T-helper 17 cell (primary cell): ENCODE measurements at places on chromosomes 11 and 22.

- peaks cover 3% of the 10 kb centered on the region for H3K36me3 ChIP-seq
- DNase-seq, result no peak
- peaks cover 62% of the 10 kb centered on the region for H3K27me3 ChIP-seq
- H3K4me3 ChIP-seq, result peak within 1 kb of the TSS; percentile 92
- H3K4me1 ChIP-seq, result peaks cover 27% of the 10 kb centered on the region
Observed at GRCh38 chr11:119422809-119423508, at the start of gene THY1. Gene THY1 (minus strand): TSS chr11:119423172. CDS start chr11:119420905, 2,267 bp downstream.

- no peaks in the 10 kb centered on the region for H3K27me3 ChIP-seq
- peak; percentile 57 for DNase-seq
Observed at GRCh38 chr11:46119352-46120216, 1.7 kb downstream of the PHF21A start.

DNA sequence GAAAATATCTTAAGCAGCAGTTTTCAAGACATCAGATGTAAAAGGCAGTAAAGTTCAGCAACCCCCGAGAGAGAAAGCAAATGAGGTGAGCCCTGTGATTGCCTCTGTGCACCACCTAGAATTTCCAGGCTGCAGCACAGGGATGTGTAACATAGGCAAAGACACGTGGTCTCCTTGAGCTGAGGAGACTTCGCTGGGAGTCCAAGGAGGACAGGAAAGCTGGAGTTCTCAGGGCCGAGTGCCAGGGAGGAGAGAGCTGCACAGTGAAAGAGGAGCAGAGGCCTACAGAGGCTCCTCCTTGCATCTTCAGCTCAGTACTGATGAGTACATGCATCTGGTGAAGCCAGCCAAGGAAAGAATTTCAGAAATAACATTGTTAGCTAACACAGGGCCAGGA lies 17.6 kb upstream of the TOLLIP start:
- no peak overlapping the region for H3K27ac ChIP-seq

GRCh38 chr22:37172266-37173245 lies 15.5 kb downstream of the C1QTNF6 start:
- peaks cover 26% of the 10 kb centered on the region for H3K4me1 ChIP-seq
- no peak for DNase-seq
- peaks cover 24% of the 10 kb centered on the region for H3K27me3 ChIP-seq

DNA sequence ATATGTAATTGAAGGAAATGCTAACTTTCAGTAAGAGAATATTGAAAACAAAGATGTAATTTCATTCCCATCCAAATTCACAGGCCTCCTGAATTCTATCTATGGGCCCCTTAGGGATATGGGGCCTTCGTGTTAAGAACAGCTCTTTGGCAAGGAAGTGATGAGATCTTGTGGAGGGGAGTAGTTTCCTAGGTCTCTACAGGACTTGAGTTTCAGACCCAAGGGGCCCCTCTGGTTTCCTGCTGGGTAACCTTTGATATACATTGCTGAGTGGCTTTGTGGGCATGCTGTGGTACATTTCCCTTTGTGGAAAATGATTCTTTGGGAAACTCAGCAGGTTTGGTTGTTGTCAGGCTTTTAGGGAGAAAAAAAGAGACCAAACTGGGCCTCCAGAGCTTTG lies 6.2 kb downstream of the STIM1 start:
- peak overlapping the region; percentile 91 for H3K4me3 ChIP-seq
- no peaks in the 10 kb centered on the region for H3K36me3 ChIP-seq
- no peak for DNase-seq
- H3K27ac ChIP-seq, result peak overlapping the region; percentile 98
- peaks cover 71% of the 10 kb centered on the region for H3K4me1 ChIP-seq

GRCh38 chr11:13145461-13145860 lies 132.1 kb upstream of the BMAL1 start:
- no peak overlapping the region for H3K4me3 ChIP-seq
- peaks cover 2% of the 10 kb centered on the region for H3K4me1 ChIP-seq
- peaks cover 58% of the 10 kb centered on the region for H3K27me3 ChIP-seq
- H3K27ac ChIP-seq, result no peak overlapping the region
- H3K36me3 ChIP-seq, result no peaks in the 10 kb centered on the region
- DNase-seq, result no peak

- no peaks in the 10 kb centered on the region for H3K36me3 ChIP-seq
- no peak overlapping the region for H3K4me3 ChIP-seq
- no peak for DNase-seq
- no peaks in the 10 kb centered on the region for H3K4me1 ChIP-seq
- H3K27ac ChIP-seq, result no peak overlapping the region
- peaks cover 13% of the 10 kb centered on the region for H3K27me3 ChIP-seq
Observed at GRCh38 chr11:1371836-1372465, 17.8 kb upstream of the BRSK2 start.

DNA sequence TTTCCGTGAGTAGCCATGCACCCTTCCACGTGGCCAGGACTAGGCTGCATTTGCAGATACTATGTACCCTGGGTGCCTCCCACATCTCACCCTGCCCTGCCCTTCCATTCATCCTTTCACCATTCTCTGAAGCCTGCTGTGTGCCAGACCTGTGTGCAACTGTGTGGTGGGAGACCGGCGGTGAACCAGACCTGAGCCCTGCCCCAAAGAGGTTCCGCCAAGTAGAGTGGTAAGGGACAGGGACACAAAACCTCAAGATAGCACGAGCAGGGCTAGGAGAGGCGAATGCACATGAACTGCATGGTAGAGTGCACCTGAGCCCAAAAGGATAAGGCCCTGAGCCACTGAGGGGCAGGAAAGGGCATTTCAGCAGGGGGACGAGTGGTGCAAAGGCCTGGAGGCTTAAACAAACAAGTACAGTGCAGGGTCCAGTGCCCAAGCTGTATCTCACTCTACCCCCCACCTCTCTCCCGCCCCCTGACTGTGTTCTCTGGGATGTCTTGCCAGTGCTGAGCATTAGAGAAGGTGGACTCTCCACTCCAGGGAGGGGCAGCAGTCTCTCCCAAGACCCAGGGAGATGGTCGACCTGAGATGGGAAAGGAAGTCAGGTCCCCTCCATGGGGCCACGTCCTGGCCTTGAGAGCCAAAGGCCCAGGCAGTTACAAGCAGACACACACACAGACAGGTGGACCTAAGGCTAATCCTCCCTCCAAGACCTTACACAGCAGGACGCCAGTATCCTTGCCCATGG lies 14.1 kb upstream of the ARAP1 start:
- no peak for DNase-seq
- H3K36me3 ChIP-seq, result no peaks in the 10 kb centered on the region
- H3K4me3 ChIP-seq, result no peak overlapping the region
- no peak overlapping the region for H3K27ac ChIP-seq
- peaks cover 10% of the 10 kb centered on the region for H3K4me1 ChIP-seq
- H3K27me3 ChIP-seq, result no peaks in the 10 kb centered on the region

DNA sequence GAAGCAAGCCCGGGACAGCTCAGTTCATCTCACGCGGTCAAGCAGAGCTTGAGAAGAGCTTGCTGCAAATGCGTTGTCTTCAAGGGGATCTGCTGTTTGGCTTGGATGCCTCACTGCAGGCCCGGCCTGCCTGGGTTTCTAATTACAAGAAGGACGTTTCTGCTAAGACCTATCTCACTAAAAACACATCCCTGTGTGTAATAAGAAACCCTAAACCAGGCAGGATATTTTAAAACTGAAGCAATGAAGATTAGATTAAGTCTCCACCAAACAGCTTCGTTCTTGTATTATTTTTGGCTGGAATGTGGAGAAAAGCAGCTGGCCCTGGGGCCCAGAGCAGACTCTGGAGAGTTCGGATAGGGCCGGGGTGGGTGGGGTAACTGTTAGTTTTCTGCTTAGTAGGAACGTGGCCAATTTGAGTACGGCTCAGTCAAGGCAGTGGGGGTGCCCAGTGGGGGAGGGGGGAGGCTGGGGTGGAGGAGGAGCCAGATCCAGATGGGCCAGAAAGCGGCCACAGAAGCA lies 6.0 kb downstream of the PKNOX2 start:
- H3K27ac ChIP-seq, result no peak overlapping the region
- no peak for DNase-seq
- H3K4me1 ChIP-seq, result peaks cover 7% of the 10 kb centered on the region
- peaks cover 10% of the 10 kb centered on the region for H3K36me3 ChIP-seq
- peaks cover 90% of the 10 kb centered on the region for H3K27me3 ChIP-seq
- no peak overlapping the region for H3K4me3 ChIP-seq

DNA sequence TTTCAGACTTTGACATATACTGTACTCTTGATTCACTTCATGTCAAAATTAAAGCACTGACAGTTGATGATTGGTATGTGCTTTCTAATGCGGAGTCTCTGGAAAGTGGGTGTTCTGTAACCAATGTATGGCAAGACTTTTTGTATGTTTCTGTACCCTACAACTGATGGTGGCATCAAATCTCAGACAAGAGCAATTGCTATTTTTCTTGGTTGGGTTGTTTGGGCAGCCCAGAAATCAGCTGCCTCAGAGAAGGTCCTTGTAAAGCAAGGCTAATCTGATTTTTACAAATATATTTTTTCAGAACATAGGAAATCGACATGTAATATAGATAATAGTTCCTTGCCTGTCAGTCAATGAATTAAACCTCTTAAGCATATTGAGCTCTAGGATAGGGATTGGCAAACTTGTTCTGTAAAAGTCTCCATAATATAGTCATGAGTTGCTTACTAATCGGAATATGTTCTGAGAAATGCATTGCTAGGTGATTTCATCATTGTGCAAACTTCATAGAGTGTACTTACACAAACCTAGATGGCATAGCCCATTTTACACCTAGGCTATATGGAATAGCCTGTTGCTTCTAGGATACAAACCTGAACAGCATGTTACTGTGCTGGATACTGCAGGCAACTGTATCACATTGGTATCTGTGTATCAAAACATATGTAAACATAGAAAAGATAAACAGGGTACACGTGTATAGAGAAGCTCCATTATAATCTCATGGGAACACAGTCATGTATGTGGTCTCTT lies 10.2 kb upstream of the OOSP4A start:
- DNase-seq, result no peak
- H3K27ac ChIP-seq, result no peak overlapping the region
- peaks cover 13% of the 10 kb centered on the region for H3K27me3 ChIP-seq
- no peaks in the 10 kb centered on the region for H3K36me3 ChIP-seq
- no peaks in the 10 kb centered on the region for H3K4me1 ChIP-seq

DNA sequence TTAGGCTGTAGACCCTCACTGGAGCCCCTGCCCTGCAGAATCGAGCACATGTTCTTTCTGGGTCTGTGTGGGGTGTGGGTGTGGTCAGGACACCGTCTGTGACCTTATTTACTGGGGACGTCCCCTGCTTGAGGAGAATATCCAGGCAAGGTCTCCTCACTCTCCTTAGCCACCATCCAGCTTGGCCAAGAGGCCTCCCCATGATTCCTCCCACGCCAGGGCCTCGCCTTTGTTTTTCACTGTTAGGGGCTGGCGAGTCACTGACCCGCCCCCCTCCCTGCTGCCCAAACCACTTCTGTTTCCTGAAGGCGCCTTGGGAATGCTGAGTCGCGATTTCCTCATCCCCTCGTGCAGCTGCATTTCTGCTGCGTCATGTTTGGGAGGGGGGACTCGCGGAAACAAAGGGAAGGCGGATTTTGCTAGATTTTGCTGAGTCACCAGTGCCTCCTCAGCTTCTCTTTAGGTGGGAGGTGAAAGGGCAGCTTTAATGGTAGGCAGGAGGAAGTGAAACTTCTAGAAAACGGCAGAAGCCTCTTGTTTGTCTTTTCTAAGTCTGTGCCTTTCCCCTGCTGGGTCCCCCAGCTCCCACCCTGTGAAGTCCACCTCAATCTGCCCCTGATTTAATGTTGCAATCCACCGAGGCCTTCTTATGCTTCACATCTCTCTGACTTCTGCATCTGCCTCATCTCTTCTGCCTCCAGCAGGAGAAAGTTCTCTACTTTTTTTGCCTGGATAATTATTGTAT lies 4.0 kb upstream of the HMOX1 start:
- H3K4me1 ChIP-seq, result peaks cover 17% of the 10 kb centered on the region
- no peak overlapping the region for H3K27ac ChIP-seq
- no peaks in the 10 kb centered on the region for H3K36me3 ChIP-seq
- H3K4me3 ChIP-seq, result peak overlapping the region; percentile 74
- no peaks in the 10 kb centered on the region for H3K27me3 ChIP-seq

DNA sequence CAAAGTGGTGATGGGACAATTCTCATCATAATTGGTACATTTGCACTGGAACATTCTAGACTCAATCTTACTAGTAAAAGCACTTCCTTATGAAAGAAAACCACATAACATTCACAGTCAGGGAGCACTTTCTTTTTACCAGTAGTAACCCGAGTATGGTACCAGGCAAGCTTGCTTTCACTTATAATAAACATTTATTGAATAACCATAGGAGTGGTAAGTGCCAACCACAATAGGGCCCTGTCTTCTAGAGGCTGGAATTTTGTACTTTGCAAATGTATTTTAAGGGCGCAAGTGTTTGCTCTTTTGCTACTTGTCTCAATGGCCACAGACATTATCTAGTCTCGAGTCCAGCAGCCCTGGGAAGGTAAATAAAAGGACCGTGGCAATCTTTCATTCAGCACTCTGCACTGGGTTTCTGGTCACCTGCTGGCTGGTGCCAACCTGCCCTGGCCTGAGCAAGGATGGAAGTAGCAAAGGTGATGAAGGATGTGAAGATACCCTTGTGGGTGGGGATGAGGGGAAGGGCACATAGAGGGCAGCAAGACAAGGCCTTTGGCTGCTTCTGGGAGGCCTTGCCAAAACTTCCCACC lies 24.2 kb downstream of the C22orf31 start:
- no peak overlapping the region for H3K27ac ChIP-seq
- no peaks in the 10 kb centered on the region for H3K4me1 ChIP-seq
- no peaks in the 10 kb centered on the region for H3K36me3 ChIP-seq
- DNase-seq, result no peak
- peaks cover 1% of the 10 kb centered on the region for H3K27me3 ChIP-seq

DNA sequence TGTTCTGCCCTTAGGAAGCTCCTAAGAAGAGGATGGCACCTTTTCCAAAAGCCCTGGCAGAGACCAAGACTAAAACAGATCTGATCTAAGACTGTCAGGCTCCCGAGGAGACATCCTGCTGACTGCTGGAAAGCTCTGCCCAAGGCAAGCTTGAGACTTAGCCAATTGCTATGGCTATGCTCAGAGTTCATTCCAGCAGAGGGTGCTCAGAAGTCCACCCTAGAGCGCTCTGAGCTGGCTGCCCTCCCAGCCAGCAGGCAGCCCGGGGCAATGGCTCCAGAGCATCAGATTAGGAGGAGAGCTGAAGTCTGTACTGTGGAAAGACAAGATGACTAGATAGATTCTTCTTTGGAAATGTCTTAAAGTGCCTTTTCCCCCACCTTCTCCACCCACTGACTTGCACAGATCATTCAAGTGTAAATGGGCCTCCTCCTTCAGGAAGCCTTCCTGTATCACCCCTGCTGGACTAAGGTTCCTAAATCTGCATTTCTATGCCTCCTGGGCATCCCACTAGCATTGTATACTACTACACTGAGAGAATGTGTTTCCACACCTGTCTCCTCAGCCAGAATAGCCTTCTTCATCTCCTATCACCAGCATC lies 23.4 kb downstream of the LRRC55 start:
- H3K27me3 ChIP-seq, result peaks cover 54% of the 10 kb centered on the region
- H3K36me3 ChIP-seq, result peaks cover 3% of the 10 kb centered on the region
- H3K4me1 ChIP-seq, result no peaks in the 10 kb centered on the region
- no peak for DNase-seq
- H3K4me3 ChIP-seq, result no peak overlapping the region

GRCh38 chr11:11413776-11414175 lies 60.7 kb upstream of the CSNK2A3 start:
- H3K27ac ChIP-seq, result no peak overlapping the region
- H3K36me3 ChIP-seq, result no peaks in the 10 kb centered on the region
- H3K4me1 ChIP-seq, result peaks cover 7% of the 10 kb centered on the region

- H3K4me3 ChIP-seq, result peak overlapping the region; percentile 76
- peaks cover 5% of the 10 kb centered on the region for H3K36me3 ChIP-seq
- peak; percentile 61 for DNase-seq
- H3K4me1 ChIP-seq, result peaks cover 55% of the 10 kb centered on the region
- H3K27ac ChIP-seq, result peak overlapping the region; percentile 90
Observed at GRCh38 chr11:65551572-65552387, 6.4 kb downstream of the LTBP3 start.

- peaks cover 55% of the 10 kb centered on the region for H3K27me3 ChIP-seq
- peaks cover 2% of the 10 kb centered on the region for H3K36me3 ChIP-seq
- H3K4me3 ChIP-seq, result no peak overlapping the region
- DNase-seq, result no peak
- peaks cover 2% of the 10 kb centered on the region for H3K4me1 ChIP-seq
Observed at GRCh38 chr11:134754521-134755198, 342.6 kb upstream of the B3GAT1 start.
